Fibroblast of skin of left quadriceps (primary cell): ENCODE measurements at places on chromosomes 3 and 15.

DNA sequence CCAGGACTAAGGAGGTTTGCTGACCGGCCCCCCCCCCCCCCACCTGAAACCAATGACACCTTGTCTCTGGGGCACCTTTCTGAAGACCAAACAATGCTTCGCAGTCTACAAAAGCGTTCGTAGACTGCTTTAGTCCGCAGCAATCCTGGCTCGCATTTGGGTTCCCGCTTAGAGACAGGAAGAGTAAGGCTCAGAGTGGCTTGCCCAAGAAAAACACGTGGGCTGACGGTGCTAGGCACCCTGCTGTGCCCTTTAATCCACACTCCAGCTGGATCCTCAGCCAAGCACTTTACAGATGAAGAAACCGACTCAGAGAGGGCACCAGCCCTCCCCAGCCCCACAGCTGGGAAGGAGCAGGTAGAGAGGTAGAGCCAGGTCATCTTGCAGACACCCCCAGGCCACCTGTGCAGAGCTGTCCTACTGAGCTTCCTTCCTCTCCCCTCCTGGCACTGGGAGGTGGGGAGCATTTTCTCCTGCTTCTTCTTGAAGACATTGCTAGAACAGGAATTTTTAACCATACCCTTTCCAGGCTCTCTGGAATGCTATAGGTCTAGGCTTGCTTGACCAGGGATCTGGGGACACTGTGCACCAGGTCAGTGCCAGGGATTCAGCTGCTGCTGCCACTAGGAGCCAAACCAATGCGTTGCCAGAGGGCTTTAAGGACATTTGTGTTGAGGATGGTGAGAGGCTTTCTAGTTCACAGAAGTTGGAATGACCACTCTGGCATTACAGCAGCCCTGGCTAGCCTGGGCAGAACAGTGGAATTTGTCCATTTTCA, 1.0 kb upstream of the KLF15 start:
- no peak for DNase-seq

GRCh38 chr3:186732169-186732766, 15.1 kb downstream of the KNG1 start:
- no peak for DNase-seq

- no peak for DNase-seq
These were observed 142.1 kb upstream of the TMCO5A start for GRCh38 chr15:37792351-37792750.

DNA sequence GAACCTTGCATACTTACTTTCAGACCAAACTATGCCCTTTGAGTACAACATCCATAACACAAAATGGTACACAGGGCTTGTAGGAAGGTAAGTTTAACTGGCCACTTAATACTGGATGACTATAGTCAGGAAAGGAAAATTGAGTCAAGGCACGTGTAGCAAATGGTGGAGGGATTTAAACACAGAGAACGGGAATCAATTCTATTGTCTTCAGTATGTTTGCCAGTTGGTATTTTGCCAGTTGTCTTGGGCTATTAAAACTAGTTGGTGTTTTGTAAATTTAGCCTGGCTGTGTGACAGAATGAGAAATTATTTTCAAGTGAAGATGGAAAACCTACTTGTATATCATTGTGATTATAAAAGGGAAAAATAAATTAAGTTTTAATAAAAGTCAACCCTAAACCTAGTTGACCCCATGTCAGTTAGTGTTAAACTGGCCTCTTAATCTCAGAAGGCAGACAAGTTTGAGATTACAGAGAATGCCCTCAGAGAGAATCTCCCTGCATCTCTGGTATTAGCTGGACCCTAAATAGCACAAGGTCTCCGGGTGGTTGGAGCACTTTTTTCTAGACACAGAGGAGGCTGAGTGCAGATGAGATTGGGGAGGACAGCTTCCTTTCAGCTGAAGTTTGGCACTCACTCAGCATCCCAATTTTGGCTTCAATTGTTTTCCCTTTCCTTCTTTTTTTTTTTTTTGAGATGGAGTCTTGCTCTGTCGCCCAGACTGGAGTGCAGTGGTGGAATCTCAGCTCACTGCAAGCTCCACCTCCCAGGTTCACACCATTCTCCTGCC, 91.2 kb downstream of the MB21D2 start:
- DNase-seq = no peak

- no peak for DNase-seq
These were observed 27.3 kb upstream of the FILIP1L start for GRCh38 chr3:100141586-100141985.

DNA sequence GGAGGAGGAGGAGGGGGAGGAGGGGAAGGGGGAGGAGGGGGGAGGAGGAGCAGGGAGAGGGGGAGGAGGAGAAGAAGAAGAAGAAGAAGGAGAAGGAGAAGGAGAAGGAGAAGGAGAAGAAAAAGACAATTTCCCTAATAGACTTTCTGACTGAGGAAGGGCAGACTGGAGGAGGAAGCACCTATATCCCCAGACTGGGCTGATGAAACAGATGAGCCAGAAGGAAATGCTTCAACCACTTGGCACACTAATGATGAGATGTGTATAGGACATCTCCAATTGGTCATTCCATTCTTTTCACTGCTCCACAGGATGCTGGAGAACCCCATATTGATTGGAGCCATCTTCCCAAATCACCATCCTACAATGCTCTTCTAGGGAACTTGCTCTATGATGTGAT, 69.9 kb downstream of the LYZL4 start:
- DNase-seq = no peak

GRCh38 chr3:31932990-31933389, 48.1 kb downstream of the OSBPL10 start:
- DNase-seq = no peak

DNA sequence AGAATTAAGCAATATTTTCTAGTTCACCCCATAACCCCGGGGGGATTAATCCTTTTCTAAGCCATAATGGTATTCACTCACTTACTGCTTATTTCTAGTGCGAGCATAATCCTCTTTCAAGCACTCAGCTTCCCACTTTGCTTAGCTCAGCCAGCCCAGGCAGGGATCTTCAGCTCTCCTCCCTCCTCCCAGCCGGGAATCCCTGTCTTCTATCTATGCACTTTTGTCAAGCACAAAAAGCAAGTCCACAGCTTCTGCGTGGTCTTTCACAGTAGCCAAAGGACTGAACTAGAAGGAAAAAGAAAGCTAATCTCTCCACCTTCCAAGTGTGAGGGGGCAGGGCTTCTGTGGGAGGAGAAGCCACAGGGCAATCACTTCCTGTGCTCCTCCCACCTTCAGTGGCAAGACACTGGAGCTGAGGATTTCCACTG, 62.8 kb downstream of the PEX5L start:
- no peak for DNase-seq
